ENCODE measurements at places on chromosomes 12 and 14. TPM values are rescaled to one million over a fixed set of nuclear protein-coding genes. Genes with fewer than 3 reads are reported as not detected.

- DNase-seq: no peak
Observed at GRCh38 chr14:84125676-84126075, 1404.3 kb upstream of the FLRT2 start.

- DNase-seq: no peak
Observed at GRCh38 chr14:48125654-48126053, 450.2 kb upstream of the MDGA2 start.

DNA sequence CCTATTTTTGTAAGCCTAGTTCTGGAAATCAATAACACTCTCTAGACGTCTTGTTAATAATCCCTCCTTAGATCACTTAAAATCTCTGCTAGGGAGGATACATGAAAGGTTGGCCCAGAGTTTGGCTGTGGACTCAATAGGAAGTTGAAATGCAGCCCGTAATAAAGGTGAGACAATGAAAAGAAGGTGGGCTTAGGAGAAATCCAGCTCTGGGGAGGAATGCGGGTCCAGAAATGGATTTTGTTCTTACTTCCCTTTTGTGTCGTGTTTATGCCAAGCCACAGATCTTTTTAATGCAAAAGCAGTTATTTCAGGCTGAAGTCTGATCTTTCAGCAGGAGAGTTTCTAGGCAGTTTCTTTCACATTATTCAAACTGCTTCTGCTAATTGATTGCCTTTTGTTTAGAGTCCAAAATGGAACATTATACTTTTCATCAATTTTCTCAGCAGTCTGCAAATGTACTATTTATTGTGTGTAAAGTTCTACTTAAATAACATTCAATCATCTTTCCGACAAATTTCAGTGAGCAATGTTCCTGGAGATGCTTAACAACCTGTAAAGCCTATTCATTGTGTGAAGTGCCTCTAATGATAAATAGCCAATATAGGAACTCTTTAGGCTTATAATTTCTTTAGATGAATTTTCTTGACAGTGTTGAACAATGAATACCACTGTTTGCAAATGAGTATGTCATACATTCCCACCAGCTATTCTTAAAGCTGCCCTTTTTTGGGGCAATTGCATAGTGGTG, 252.9 kb upstream of the KRR1 start:
- DNase-seq: no peak

DNA sequence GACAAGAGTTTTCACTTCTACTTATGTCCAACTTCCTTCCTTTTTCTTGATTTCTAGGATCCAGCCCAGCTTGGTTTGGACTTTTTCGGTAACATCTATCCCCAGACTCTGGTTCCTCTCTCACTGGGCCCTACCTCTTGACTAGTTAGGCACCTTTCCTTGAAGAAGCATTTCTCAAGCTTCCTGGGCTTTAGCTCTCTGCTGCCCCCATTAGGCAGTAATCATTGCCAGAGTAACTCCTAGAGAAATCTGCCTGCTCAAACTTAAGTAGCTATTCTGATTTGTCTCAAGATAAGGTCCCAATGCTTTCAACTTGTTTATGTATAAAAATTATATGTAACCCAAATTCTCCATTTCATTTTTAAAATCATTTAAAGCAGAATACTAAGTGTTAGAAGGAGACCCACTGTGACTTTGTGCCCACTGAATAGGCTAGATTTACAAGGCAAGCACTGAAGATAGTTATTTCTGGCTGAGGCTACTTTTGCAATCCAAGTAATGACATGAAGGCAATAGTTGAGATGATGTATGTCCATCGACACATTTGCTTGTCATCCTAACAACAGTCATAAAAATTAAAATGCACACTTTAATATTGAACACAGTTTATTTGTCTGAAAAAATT, 275.0 kb upstream of the G2E3 start:
- DNase-seq: peak; percentile 27

DNA sequence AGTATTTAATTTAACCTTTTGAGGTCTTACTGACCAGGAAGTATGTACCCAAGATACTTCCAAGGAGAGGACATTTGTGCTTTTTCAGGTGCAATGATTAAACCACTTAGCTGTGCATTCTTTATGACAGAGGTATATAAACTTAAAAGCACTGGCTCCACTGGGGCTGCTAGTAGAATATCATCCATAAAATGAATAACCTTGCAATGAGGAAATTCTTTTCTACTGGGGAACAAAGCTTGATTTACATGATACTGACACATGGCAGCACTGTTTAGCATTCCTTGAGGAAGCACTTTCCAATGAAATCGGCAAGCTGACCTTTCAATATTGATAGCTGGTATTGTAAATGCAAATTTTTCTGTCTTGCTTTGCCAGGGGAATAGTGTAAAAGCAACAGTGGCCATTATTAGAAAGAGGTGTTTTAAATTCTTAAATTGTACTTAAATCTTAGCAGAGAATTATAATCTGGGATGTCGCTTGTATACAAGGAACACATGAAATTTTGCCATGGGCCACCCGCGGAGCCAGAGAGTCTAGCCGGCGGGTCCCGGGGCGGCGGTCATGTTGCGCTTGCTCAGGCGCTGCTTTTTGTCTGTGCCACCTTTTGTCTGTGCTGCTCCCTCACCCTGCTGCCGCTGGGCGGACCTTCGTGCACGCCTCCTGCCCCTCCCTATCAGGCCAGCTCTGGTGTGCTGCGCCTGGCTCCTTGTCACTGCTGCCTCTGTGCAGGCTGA, 20.9 kb upstream of the BLTP3B start:
- peak; percentile 42 for DNase-seq

DNA sequence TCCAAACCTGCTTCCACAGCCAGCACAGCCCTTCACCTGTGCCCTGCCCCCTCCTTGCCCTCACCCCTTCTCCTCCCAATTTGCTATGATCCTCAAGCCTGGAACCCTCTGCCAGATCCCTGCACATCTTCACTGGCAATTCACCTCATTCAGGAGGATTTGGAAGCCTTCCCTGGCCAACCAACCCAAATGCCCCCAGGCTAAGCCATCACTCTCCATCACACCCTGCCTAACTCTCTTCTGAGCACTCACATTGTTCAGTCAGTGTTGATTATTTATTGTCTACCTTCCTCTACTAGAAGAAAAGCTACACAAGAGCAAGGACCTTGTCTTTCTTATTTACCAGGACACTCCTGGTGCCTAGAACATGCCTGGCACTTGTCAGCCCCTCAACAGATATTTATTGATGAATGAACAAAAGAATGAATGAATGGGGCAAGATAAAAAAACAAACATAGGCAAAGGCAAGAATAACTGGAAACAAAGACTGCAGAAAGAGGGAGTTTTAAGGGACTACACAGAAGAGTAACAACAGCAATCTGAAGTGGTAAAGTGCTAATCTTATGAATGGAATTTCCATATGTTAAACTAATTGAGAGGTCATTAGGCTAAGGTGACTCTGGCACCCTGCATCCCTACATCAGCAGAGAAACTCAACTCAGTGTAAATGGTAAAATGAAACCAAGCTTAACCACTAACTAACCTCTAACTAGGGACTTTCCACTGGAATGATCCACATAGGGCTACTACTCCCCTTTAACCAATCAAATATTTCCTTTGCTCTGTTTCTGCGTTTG, 33.4 kb downstream of the TMTC1 start:
- no peak for DNase-seq

DNA sequence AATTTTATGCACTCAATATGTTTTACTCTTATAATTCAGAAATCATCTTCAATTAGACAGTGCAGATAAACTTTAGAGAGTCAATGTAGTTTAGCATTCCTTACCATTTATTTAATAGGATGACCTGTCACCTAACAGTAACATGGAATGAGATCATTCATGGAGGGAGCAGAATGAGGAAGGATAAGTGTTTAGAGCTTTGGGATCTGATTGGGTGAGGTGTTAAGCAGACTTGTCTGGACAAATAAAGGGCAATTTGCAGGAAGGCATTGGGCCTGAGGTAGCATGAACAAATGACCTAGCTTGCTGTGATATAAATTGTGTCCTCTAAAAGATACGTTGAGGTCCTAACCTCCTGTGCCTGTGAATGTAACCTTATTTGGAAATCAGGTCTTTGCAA, 187.4 kb downstream of the C12orf42 start:
- no peak for DNase-seq

- peak; percentile 74 for DNase-seq
Observed at GRCh38 chr14:52279408-52279807, 11.9 kb downstream of the PTGDR start.

DNA sequence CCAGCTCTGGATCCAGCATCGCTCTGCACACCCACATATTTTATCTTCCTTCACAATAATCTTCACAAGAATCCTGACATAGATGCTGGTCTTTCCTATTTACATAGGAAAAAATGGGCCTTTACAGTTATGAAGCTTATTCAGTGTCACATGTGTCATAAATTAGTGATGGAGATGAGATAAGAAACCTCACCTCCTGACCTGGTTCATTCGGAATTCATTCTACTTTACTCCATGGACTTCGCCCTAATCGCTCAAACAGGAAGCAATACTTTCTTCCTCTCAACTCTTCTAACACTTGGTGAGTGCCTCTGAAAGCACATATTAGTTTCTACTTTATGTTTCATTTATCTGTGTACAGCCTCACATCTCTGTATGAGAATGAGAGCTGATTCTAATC, 12.0 kb upstream of the SINHCAF start:
- DNase-seq: no peak

GRCh38 chr14:89382487-89382886, 34.5 kb downstream of the FOXN3 start:
- no peak for DNase-seq

DNA sequence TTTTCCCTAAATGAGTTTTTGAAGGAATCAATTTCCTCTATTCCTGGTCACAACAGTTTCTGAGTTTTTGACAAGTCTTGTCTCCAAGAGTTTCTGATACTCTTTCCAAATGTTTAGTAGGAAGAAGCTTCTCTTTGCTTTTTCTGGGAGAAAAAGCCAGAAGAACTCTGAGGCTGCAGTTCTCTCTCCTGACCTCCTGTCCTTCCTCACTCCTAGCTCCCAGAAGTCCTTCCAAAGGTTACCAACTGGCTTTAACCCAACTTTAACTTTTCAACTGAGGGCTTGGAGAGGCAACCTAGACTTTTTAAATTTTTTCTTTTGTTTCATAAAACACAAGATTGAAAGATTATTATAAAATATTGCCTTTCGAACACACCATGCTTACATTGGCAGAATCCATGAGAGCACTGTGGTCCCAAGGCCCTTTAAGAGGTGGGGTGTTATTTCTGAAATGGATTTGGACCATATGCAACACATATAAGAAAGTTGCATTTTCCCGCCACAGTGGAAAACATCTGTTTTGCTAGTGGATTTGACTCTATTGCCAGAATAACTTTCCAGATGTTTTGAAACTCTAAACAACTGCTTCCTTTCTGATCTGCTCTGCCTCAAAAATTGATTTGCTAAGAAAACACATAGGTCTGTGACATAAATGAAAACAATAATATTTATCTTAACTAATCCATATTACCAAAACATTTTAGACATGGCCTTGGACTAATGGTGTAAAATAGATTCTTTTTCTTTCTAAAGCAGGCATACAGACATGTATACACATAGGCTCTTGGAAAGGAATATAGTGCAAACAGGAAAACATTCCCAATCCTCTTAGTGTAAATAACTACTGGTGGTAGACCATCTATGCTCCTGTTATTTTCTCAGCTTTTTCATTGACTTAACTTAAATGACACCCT, 22.3 kb upstream of the EPS8 start:
- DNase-seq: no peak

DNA sequence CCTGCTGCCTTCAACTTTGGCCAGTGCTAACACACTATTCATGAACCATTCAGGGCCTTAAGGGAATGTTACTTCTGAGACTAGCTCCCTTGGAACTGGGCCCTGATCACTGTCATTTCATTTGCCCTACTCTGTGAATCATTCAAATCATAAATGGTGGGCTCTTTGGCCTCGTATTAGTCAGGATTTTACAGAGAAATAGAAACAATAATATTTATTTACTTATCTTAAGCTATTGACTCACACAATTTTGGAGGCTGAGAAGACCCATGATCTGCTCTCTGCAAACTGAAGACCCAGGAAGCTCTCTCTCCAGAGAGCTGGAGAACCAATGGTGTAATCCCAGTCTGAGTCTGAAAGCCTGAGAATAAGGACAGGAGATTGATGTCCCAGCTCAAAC, 398.5 kb downstream of the LRIG3 start:
- no peak for DNase-seq

DNA sequence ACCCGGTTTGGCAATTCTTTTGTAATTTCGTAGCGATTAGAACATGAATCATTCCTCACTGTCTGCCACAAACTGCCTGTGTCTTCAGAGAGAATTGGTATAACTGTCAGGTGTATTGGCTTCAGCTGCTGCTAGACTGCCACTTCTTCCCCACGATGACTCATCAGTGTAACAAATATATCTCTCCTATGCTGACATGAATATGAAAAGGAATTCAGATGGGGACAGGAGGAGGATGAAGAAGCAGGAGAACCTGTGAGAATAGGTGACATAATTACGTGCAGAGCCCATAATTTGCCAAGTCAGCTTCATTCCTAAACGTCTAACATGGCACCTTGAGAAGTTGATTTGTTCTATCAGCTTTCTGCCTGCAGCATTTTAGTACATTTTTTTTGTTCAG, 64.9 kb downstream of the FRMD6 start:
- peak; percentile 51 for DNase-seq

- peak; percentile 42 for DNase-seq
Observed at GRCh38 chr12:29991924-29992323, 208.2 kb upstream of the TMTC1 start.

- peak; percentile 35 for DNase-seq
Observed at GRCh38 chr12:7806863-7807487, 17.8 kb downstream of the NANOG start.

GRCh38 chr12:29149691-29150281, 708 bp downstream of the FAR2 start:
- DNase-seq: no peak

DNA sequence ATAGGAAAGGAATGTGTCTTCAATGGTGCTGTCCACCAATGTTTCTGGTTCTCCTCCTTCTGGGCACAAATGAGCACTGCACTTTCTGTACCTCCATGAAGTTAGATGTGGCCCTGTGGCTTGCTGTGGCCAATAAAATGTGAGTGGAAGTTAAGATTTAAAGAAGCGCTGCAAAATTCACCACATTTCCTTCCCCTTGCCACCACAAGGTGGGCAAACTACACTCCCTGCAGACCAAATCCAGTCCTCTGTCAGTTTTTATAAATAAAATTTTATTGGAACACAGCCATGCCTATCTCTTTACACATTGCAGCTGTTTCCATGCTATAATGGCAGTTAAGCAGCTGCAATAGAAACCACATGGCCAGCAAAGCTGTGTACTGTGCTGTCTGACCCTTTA, 141.4 kb upstream of the TMPO start:
- no peak for DNase-seq

GRCh38 chr12:37546206-37546605, 770.4 kb upstream of the ALG10B start:
- no peak for DNase-seq

The KLRG1 gene
- 1.6 TPM for total RNA-seq

The ALX1 gene
- total RNA-seq: 1.9 TPM

The RDH16 gene
- total RNA-seq: 0.32 TPM

The GPR162 gene
- 6.0 TPM for total RNA-seq

The RHEBL1 gene
- total RNA-seq: 1.9 TPM

The TUNAR gene
- 0.50 TPM for total RNA-seq

The GYS2 gene
- total RNA-seq: not detected

The TMEM179 gene
- total RNA-seq: 0.75 TPM

The MSRB3 gene
- total RNA-seq: 73.0 TPM

The MIP gene
- not detected for total RNA-seq

The OAS1 gene
- 132 TPM for total RNA-seq

Data from astrocyte (in vitro differentiated cells and primary cell).